Vagina (tissue), 2 donors: ENCODE measurements at places on chromosomes 4 and X.

GRCh38 chr4:11423465-11423864, 5.2 kb downstream of the HS3ST1 start:
- no peak for DNase-seq

GRCh38 chr4:78962597-78963115, 23.4 kb upstream of the PAQR3 start:
- DNase-seq = no peak

DNA sequence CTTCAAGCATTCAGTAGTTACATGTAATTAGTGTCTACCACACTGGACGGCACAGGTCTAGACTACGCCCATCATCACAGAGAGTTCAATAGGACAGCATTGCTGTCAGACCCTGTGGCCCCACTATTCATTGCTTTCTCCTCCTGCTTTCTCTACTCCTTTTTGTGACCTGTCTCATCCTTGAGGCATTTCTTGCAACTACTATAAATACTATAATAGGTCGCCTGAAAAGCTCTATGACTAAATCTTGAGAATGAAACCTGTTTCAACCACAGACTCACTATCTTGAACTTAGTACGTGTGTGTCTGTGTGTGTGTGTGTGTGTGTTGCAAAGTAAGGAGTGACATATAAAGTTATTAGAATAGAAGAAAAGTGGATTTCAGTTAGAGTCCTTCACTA, 252.9 kb upstream of the KLF3 start:
- DNase-seq = no peak

DNA sequence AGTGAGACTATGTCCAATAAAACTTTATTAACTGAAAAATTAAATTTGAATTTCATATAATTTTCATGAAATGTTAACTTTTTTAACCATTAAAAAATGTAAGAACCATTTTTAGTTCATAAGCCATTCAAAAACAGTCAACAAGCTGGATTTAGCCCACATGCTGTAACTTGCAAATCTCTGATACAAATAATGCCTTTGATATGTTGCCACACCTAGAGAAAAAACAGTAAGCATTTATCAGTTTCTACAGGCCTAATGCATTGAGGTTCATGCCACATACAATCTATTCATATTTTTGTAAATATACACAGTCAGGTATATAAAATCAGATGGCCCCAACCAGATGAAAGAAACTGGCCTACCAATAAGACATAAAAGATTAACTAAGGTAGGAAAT, 52.8 kb downstream of the LCORL start:
- no peak for DNase-seq
